ENCODE measurements at places on chromosomes 1 and 21. TPM values are rescaled to one million over a fixed set of nuclear protein-coding genes. Genes with fewer than 3 reads are reported as not detected.

Gene SERTAD4
- total RNA-seq, result not detected

Gene FALEC
- total RNA-seq, result not detected

Gene PAQR6
- 4.9 TPM for total RNA-seq

Gene DNM3
- 1.9 TPM for total RNA-seq

Gene SDCCAG8
- total RNA-seq, result 41.4 TPM

Gene CELA2B
- total RNA-seq, result not detected

Gene VAV3
- 23.2 TPM for total RNA-seq

Gene EIF2D
- total RNA-seq, result 67.8 TPM

Gene FAM167B
- 2.0 TPM for total RNA-seq

Gene PTAFR
- 1.2 TPM for total RNA-seq

Gene TMEM61
- total RNA-seq, result not detected
